ENCODE measurements at places on chromosomes 11 and 22.

- no peak for DNase-seq
These were observed 115.9 kb downstream of the FBXO7 start for GRCh38 chr22:32590556-32590955.

DNA sequence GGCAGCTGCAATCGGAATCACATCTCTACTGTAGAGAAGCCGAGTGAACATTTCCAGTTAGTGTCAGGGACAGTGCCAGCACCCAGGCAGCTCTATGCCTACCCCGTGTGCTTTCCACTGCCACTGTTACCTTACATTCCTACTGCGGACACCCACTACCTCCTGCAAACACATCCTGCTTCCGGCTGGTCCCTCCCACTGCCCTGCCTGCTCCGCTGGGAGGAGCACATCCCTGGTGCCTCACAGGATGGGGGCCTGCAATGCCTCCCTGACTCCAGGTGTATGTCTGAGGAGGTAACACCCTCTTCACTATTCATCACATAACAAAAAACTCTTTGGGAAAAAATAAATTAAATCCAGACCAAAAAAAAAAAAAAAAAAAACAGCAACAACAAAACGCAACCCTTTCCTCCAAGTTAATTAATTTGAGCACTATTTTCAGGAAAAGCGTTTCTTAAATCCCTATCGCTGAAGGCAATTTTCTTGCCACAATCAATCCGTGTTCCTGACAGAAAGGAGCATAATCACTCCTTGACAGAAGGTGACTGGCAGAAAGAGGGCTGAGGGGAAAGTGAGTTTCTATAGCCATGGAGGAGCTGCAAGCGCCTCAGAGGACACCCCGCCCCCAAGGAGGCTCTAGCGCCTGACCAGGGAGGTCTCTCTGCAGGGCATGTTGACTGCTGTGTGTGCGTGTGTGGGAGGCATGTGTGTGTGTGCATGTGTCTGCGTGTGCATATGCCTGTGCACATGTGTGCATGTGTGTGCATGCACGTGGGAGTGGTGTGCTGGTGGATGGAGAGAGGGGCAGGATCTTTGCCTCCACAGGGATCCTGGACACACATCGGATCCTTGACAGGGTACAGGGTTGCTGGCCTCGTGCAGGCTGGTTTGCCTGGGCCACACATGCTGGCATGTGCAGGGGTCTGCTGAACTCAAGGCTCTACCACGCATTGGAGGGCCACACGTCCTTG, 134.8 kb upstream of the NTM start:
- DNase-seq = no peak

DNA sequence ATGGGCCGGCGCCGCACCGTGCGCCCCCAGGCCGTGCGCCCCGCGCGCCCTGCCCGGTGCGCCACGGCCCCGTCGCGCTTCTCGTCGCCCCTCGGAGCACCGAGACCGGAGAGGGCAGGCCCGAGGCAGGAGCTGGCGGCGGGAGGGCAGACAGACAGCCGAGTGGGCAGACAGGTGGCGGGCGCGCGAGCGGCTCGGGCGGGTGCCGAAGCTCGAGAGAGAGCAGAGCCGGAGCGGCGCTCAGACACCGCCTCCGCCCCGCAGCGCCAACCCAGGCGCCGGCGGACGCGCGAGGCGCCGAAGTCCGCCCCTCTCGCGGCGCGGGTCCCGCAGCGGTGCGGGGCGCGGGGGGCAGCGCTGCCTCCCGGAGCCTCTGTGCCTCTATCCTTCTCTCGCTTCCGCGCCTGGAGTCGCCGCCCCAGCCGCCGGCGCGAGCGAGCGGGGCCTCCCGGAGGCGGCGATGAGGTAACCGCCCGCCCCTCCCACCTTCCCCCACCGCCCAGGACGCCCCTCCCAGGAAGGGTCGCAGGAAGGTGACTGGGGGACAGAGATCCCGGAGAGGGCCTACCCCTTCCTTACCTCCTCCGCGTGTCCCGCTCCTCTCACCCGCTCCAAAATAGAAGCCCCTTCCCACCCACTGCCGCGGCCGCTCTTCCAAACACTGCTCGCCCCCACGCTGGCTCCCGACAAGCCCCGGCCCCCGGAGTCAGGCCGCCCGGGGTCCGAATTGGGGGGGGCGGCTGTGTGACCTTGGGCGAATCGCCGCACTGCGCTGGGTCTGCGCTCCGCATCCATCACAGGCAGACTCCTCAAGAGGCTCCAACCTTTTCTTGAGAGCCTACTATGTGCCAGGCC, at the start of gene RASL10A:
Gene RASL10A (minus strand): TSS at position 412 of the 855 bp plus-strand sequence. CDS start 451 bp downstream, outside the sequence.
- no peak for DNase-seq

DNA sequence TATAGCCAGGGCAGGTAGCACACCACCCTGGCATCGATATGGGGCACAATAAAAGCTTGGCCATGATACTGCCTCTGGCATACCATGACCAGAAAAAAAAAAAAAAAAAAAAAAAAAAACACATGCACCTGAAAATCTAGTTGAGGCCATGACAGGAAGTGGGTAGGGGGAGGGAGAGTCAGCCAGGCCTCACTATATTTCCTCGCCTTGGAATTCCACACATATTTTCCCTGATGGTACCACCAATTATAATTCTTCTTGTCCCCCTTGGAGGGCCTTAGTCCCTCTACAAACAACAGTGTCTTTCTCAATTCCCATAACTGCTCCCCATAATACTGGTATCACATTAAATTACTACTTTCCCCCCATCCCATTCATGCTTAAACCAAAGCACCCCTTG, 12.6 kb upstream of the CHKA start:
- DNase-seq = no peak

GRCh38 chr11:7449211-7449840, 36.0 kb upstream of the OLFML1 start:
- no peak for DNase-seq

DNA sequence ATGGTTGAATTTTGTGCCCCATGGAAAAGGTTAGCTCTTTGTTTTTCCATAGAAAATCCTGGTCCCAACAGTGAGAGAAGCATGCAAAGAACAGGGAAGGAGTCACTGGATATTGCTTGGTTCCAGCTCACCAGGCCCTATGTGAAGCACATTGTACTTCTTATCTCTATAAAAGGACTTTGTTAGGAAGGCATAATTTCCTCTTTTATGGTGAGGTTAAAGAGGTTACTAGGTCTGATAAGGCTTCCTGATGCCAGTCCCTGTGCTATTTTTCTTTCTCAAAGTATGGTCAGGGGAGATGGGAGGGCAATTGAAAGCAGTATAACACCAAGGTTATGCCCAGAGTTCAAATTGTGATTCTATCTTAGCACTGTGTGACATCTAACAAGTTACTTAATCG, 162.6 kb downstream of the KIF18A start:
- DNase-seq = no peak

DNA sequence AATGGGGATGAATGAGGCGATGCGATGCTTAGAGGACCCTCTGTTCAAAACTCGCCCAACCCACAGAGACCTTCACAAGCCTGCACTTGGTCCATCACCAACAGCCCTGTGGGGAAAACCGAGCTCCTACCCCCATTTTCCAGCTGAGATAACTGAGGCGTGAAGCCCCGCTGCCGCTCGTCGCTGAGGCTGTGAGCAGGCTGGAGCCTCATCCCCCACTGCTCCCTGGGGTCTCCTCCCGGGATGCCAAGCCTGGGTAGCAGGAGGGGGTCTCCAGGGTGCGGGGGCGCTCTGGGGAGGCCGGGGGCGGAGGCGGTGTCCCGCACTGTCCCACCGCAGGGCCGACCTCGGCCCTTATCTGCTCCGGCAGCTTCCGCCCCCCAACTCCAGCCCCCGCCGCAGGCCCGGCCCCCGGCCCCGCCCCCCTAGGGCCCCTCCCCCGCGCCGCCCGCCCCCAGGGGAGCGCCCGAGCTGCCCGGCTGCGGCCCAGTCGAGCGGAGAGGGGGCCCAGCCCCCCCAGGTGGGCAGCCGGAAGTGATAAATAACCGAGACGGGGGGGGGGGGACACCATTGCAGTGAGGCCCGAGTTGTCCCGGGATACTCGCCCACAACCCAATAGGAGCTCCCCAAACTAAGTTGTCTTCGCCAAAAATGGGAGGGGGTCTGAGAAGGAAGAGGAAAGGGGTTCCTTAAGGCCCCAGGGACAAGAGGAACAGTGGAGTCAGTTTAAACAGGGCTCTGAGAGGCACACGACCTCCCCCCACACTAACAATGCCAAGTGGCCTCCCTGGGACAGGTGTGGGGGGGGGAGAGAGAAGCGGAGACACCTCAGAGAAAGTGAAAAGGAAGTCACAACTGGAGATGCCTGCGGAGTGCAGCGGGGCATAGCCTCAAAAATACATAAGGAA, 8.3 kb upstream of the SLC39A13 start:
- DNase-seq = no peak

- DNase-seq = peak; percentile 72
These were observed 16.0 kb downstream of the USH1C start for GRCh38 chr11:17528181-17528691.

DNA sequence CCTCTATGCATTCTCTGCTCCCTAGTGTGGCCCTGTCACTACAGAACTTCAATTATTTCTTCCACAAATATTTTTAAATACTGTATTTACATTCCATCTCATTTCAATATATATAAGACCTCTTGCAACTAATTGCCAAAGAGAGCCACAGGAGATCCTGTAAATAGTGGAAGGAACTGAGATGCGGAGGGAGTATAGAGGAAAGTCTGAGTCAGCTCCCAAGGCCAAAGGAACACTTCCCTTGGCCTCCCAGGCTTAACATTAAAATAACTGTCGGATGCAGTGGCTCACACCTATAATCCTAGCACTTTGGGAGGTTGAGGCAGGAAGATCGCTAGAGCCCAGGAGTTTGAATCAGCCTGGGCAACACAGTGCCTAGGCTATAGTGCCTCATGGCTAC, 31.2 kb downstream of the RBFOX2 start:
- no peak for DNase-seq

- no peak for DNase-seq
These were observed 2.8 kb downstream of the NECTIN1 start for GRCh38 chr11:119726150-119726553.

Data from activated CD4-positive, alpha-beta T cell treated with anti-CD3 and anti-CD28 coated beads for 48 hours (primary cell).